Heart right ventricle (tissue), 16 donors: ENCODE measurements at places on chromosomes 16 and 17.
A peak's percentile ranks its signal among the peaks of the same experiment; 100 is the strongest.

- DNase-seq: no peak
Measured at GRCh38 chr17:64630309-64631223, 31.5 kb downstream of the SMURF2 start.

- DNase-seq: peak; percentile 23
Measured at GRCh38 chr17:61412860-61413660, 13.4 kb downstream of the TBX2 start.

DNA sequence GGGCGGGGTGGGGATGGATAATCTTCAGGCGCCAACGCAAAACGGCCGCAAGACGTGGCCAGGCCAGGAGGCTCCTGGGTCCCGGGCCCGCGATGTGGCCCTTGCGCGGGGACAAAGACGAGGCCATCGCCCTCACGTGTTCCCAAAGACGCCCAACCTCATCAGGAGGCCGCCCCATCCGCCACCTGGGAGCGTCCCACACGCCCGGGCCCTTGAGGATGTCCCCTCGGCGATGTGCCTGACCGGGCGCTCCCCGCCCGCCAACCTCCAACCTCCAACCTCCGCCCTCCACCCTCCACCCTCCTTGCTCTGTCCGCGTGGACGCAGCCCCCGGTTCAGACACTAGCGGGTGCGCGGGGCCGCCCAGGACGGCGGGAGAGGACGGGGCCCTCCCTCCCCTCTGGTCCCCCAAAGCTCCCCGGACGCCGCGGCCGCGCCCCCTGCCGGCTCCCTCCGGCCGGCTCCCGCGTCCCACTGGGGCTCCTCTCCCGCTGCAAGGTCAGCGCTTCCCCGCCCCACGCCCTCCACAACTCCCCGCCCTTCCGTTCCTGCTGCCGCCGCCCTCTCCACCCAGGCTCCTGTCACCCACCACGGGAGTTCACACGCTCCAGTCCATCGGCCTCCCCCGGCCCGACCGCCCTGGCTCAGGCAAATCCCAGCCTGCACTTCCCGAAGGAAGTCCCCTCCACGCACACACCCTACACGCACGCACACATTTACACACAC lies 250.8 kb upstream of the RPL38 start:
- peak; percentile 57 for DNase-seq

DNA sequence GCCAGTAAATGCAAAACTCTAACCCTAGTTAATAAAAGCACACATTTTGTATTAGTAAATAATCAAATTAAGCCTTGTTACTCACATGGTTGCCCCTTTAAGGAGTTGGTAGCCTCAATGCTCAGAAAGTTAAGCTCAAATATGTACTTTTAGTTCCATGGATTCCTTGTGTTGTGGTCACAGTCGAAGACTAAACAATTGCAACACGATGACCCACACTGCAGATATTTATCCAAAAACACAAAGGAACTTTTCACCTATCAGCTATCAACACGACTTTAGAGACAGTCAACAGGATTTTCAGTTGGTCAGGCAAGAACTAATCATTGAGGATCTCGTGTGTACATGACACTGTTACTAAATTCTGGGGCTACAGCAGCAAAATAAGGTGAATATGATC lies 47.4 kb upstream of the NUDT7 start:
- no peak for DNase-seq

- DNase-seq: no peak
Measured at GRCh38 chr16:73433731-73434307, 385.9 kb upstream of the ZFHX3 start.

GRCh38 chr16:17451843-17452242 lies 18.9 kb downstream of the XYLT1 start:
- DNase-seq: no peak

DNA sequence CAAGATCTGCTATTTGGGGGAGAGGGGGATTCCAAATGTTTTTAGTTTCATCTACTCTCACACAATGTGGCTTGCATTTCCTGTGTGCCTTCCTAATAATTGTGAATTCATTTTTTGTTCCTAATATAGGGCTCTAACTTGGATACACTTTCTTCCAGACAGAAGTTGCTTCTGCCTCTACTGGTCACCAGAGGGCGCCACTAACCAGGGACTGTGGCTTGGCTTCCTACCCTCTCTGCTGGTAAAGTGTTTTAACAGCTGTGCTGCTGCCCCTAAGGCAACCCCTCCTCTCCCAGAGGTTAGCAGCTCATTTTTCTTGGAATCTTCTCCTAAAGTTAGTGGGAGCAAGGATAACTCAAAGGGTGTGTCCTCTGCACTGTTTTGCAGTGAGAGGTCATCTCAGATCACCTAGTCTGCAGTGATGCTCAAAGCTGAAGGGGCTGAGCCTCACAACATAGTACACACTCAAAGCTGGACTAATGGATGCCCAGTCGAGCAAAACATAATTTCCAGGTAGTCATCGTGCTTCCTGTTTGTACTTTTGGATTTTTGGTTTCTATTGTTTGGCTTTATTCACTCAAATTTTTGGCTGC lies 5.0 kb upstream of the PRSS54 start:
- peak; percentile 24 for DNase-seq

DNA sequence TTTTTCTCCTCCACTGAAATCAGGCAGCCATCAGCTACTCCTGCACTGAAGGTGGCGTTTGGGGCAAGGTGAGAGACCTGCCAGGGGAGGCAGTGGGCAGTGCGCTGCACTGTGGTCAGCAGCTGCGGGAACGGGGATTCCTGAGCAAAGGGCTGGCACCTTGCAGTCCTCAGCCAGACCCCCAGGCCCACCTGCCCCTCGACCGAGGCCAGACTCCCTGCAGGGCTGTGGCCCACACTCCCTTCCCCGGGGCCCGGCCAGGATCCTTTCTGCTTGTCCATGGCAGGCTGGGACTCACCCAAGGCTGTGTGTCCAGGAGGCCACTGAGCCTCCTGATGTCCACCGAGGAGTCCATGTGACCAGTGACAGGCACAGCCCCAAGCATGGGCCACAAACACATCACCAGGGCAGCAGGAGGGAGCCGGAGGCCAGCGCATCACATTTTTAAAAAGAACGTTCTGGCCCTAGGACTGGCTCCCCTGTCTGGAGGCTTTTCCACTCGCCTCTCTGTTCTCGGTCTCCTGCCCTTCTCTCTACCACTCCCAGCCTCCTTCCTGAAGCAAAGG lies 28.5 kb upstream of the TNRC6C start:
- DNase-seq: no peak

DNA sequence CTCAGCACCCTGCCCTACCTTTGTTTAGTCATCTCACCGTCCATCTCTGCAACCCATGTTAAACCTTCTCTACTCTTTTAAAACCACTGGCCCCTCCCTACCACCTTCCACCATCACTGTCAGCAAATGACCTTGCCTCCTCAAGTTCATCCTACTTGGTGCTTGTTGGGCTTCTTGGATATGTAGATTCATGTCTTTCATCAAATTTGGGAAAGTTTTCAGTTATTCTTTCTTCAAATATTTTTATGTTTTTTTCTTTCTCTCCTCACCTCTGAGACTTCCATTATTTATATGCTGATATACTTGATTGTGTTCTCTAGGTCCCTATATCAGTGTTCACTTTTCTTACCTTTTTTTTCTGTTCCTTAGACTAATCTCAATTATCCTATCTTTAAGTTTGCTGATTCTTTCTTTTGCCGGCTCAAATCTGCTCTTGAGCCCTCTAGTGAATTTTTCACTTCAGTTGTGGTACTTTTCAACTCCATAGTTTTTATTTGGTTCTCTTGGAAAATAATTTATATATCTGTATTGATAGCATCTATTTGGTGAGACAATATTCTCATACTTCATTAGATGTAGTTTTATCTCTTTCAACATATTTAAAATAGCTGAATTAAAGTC lies 28.7 kb upstream of the ALDH3A2 start:
- no peak for DNase-seq

DNA sequence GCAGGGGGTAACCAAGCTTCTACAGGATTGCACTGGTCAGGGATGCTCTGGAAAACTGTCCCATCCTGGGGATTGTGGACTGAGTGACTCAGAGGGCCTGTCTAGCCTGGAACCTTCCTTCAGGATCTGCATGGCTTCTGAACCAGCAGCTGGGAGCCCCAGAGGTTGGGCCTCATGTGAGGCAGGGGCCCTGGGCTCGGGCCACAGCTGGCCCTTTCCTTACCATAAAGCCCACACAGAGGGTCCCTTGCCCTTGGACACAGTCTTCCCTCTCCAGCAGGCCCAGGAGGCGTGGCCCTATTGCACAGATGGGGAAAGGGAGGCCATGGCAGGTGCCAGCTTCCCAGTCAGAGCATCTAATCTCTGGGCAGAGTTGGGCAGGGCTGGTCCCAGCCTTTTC lies 30.5 kb downstream of the ADCY7 start:
- no peak for DNase-seq

DNA sequence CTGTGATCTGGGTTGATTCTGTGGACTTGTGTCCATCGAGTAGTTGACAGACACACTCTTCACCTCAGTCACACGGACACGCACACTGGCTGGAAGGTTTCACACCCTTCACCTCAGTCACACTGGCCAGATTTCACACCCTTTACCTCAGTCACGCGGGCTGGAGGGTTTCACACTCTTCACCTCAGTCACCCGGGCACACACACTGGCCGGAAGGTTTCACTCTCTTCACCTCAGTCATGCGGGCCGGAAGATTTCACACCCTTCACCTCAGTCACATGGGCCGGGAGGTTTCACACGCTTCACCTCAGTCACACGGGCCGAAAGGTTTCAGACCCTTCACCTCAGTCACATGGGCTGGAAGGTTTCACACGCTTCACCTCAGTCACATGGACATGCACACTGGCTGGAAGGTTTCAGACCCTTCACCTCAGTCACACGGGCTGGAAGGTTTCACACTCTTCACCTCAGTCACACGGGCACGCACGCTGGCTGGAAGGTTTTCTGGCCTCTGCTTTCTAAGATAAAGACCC lies 96.2 kb downstream of the PGS1 start:
- no peak for DNase-seq

DNA sequence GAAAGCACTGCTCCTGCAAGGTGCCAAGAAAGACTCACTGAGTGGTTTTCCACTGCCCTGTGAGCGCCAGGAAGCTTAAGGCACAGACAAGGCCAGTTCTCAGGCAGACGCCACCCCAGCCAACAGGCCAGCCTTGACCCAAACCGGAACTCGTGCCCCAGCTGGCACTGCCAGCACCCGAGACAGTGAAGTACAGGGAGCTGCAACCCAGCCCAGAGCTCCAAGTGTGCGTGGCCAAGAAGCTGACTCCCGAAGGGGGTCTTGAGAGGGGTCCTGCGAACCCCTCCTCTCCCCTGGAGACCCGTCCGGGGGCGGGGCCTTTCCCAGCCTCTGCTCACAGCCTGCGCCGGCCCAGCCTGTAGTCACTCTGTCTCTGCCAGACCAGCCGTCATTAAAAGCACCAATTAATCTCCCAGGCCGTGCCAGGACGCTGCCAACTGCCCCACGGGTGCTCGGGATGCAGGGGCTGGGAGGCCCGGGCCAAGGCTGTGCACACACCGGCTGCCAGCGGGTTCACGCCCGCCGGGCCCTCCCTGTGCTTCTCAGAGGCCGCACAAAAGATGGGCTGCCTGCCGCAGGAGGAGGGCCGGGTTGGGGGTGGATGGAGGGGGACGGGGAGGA lies 4.4 kb upstream of the SOX8 start:
- no peak for DNase-seq

DNA sequence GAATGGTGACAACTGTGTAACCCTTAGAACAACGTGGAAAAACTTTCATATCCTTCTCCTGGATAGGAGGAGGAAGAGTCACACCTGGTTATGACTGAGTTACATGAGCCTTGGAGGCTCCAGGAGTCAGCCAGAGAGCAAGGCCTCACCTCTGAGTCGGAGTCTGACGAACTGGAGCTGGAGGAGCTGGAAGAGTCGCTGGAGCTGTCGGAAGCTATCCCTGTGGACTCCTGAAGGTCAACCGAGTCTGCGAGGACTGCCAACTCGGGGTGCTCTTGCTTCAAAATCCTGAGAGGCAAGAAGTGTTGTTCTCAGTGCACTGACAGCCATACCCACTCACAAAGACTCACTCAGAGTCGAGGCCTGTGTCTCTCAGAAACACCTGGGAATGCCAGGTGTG lies 6.2 kb downstream of the JMJD6 start:
- DNase-seq: no peak

- DNase-seq: peak; percentile 46
Measured at GRCh38 chr16:28317040-28317880, 24.9 kb downstream of the SBK1 start.

DNA sequence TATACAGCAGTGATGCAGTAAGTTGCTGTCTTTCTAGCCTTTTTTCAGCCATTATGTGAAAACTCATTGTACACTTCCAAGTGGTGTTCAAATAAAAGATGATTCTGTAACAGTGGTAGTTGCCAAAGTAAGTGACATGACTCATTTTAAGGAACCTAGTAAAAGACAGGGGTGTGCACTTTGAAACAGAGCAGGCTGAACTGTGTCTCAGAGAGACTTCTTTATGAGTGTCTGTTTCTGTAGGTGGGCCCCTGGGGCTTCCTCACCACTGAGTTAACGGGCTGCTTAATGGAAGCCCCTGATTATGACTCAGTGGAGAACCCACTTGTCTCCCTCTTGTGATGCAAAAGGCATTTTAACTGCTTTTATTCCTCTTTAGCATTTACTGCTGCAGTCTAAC lies 147.3 kb downstream of the PCTP start:
- no peak for DNase-seq

GRCh38 chr16:56013962-56014552 lies 138.9 kb upstream of the CES5A start:
- peak; percentile 54 for DNase-seq

GRCh38 chr16:76959166-76959565 lies 231.8 kb upstream of the MON1B start:
- no peak for DNase-seq

DNA sequence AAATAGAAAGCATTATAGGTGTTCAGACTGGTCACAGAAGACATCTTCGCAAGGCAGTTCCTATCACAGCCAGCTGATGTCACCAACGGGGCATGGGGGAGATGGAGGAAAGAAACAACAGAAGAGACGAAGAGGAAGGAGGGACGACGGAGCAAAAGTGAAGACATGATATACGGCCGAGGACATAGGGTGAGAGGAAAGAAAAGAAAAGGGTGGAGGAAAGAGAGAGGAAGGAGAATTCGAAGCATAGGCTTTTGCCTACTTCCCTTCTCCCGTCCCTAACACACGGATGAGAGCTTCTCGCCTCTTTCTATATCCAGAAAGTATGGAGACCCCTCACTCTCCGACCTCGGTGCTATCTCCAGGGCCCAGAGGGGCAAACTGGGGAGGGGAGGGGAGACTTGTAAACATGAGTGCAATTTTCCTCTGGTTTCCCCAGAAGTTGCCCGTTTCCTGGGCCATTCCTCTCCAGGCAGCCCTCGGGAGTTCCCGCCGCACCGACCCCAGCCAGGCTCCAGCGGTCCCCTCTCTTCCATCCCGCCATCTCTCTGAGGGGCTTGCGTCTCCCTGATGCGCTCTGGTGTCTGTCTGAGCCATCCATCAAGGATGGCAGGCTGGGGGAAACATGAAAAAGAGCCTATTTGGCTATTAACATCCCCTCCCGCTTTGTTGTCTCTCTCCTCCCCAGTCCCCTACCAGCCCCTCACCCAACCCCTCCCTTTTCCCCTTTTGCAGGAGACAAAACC lies 26.0 kb downstream of the COPZ2 start:
- DNase-seq: no peak

DNA sequence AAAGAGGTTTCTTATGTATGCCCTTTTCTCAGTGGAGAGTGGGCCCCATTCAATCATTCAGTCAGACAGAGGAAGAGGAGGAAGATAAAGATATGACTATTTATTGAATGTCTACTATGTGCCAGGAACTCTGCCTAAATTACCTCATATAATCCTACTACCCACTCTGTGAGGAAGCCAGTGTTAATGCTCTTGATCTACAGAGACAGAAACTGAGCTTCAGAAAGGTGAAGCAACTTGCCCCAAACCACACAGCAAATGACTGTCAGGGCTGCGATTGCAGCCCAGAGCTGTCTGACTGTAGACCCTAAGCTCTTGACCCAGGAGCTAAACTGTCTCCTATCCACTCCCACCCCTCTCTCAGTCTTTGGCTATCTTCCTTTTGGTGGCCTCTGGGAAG lies 8.4 kb downstream of the SRCIN1 start:
- no peak for DNase-seq
